NCI-H187 treated with DMSO at 0.1 percent for 48 hours (cell line): ENCODE measurements at places on chromosomes 7 and 10.

DNA sequence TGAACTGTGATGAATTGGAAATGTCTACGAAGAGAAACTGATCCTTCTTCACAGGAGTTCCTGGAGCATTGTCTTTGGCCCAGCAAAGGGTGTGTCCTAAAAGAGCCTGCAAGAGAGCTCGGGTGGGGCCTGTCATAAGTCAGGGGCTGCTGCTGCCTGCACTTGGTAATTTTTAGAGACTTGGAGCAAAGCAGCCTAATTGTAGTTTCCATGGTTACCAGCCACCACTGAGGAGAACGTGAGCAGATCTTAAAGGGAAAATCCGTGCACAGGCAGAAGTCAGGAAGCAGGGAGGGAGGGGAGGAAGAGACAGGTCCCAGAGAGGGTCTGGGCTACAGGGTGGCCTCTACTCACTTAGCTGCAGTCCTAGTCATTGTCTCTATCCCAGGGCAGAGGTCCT, 463.6 kb downstream of the PLXNA4 start:
- DNase-seq, result no peak

- no peak for DNase-seq
Observed at GRCh38 chr10:53463539-53463938, 691.0 kb upstream of the MBL2 start.

DNA sequence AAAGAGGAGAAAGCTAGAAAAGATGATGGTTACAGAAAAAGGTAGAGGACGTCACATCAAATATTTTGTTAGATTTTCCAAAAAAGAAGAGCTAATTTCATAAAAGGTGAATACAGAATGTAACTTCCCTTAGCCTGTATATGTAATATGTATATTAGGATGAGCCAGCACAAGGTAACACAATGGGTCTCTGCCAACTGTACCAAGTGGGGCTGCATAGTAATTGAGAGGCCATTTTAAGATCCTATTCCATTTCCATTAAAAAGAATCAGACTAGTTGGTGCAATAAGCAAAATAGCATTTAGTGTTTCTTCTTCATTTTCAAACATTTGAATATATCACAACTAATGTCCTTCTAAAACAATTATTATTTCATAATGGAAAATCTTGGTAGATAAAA, 134.6 kb downstream of the SEMA3A start:
- no peak for DNase-seq

- no peak for DNase-seq
Observed at GRCh38 chr10:74227697-74228424, 76.8 kb downstream of the ADK start.

- peak; percentile 9 for DNase-seq
Observed at GRCh38 chr10:84088626-84089025, 50.7 kb upstream of the GHITM start.

GRCh38 chr7:80840681-80841080, 78.2 kb downstream of the SEMA3C start:
- no peak for DNase-seq

DNA sequence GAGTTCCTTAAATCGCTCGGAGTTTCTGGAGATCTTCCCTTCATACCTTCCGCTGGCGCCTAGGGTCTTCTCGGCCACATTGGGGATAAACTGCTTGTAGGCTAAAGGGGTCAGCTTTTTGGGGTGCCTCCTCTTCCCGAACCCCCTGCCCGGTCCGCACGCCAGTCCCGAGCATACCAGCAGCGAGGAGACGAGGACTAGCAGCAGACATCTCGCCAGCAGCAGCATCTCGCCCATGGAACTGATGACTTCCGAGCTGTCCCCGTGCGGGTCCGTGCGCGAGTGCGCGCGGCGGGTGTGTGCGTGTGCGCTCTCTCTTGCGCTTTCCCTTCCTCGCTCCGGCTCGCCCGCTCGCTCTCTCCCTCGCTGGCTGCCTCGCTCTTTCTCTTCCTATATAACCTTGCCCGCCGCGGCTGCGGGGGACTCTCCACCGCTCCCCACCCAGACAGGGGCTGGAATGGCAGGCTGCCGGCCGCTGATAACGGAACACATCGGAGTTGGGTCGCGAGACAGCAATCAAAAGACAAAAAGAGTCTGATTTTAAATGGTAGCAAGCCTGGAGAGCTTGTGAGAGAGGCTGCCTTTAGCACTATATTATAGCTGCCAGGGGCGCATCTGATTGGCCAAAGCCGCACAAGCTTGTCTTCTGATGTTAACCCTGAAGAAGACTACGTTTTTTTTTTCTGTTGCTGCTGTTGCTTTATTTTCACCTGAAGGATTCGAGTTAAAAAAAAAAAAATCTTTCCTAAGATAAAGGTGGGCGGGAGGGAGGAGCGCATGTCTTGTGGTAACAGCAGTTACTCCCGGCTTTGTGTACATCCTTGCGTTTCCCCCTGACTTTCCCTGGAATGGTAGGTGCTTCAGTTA, at the start of gene SHH:
TSS of gene SHH (minus strand) at position 569 of the 867 bp plus-strand sequence. CDS start at position 228, 341 bp downstream.
- no peak for DNase-seq
